NCI-H2107 (cell line): ENCODE measurements at places on chromosomes 1 and 21.

GRCh38 chr21:35142036-35142815 lies 93.1 kb upstream of the RUNX1 start:
- DNase-seq = no peak

DNA sequence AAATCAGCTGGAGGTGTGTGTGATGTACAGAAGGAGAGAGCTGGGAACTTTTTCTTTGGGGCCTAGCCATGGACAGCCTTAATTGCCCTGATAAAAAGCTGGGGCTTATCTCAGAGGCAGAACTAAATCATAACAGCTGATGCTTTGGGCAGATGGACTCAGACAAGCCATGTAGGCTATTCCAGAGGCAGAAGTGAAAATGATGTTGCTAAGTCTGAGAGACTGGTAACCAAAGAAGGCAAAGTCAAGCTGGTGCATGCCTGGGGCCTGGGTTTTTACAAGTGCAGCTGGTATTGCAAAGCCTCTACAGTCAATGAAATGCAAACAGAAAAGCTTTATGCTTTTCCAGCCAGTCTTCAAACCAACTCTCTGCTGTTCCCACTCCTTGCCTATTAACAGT lies 39.0 kb upstream of the LMX1A start:
- no peak for DNase-seq

DNA sequence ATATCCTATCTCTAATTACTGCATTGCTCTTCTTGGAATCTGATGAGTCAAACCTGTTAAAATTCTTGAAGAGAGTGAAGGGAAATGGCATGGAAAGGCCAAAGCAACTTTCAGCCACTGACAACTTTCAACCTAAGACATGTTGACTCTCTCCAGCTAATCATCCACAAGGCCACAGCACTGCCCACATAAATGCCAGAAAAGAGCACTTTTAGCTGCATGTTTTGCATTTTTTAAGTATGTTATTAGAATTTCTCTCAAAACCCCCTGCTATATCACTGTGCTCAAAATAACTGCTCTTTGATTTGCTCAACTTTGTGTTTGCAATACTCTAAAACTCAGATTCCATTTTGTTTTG lies 352.5 kb downstream of the ADGRL2 start:
- no peak for DNase-seq

DNA sequence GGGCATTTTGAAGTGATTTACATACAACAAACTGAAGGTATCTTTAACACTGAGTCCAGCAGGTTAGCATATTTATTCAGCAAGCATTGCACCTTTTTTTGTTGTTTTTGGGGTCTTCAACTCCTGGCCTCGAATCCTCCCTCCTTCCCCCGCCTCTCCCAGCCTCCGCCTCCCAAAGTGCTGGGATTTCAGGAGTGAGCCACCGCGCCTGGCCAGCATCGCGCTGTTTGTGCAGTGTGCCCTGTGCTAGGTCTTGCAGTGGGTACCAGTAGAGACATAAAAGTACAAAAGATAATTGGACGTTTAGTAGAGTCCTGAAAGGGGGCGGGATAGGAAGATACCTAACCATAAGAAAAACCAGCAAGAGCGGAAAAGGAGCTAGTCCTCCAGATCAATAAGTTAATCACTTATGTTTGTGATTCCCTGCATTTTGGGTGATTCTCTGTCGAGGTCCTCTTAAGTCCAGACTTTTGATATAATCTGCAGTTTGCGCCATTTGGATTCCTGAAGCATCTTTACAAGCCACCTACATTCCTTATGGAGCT lies 111.8 kb downstream of the OSBPL9 start:
- no peak for DNase-seq

GRCh38 chr21:44666401-44667320 lies at the start of gene KRTAP12-2:
Gene KRTAP12-2, minus strand, starts transcription at chr21:44666927. Its CDS starts 41 bp downstream, at chr21:44666886.
- no peak for DNase-seq

- peak; percentile 79 for DNase-seq
These were observed 7.2 kb upstream of the SEMA4A start for GRCh38 chr1:156146020-156146768.

- DNase-seq = no peak
These were observed 166.0 kb upstream of the C8B start for GRCh38 chr1:57131701-57132394.

- DNase-seq = no peak
These were observed 91.4 kb downstream of the LYST start for GRCh38 chr1:235775246-235775860.

DNA sequence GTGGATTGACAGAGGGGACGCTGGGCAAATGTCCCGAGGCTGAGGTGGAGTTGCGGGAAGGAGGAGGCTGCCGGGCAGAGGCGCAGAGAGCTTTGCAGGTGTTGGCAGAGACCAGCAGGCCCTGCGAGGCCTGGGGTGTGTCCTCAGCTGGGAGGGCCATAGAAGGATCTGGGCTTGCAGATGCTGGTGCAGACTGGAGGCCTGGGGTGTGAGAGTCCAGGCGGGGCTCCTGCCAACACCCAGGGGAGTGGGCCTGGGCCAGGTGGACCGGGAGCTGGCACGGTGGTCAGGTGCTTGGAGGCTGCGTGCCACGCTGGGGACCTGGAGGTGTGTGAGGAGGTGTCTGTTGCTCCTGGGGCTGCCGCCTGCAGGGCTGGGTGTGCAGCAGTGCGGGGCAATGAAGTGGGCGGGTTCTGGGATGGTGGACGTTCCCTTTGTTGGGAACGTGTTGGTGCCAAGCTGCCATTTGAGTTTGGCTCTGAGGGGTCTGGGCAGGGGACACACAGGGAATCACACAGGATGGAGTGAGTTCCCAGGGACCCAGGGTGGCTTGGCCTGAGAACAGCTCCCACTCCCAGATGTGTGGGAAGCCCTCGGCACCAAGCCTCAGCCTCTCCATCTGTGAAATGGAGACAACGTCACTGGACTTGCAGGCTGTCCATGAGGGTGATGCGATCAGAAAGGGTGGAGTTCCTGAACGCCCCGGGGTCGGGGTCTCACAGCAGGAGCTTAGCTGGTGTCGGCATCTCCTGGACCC lies 39.9 kb upstream of the POFUT2 start:
- no peak for DNase-seq

- DNase-seq = no peak
These were observed 7.2 kb upstream of the ETV3L start for GRCh38 chr1:157106813-157107189.

DNA sequence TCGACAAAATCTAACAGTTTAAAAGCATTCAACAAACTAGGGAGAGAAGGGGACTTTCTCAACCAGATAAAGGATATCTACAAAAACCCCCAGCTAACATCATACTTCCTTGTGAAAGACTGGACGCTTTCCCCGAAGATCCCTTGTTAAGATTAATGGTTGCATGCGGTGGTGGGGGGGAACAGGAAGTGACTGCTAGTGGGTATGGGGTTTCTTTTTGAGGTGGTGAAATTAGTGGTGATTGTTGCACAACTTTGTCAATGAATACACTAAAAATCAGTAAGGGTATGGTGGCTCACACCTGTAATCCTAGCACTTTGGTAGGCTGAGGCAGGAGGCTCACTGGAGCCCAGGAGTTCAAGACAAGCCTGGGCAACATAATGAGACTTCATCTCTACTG lies 26.9 kb upstream of the EYA3 start:
- DNase-seq = no peak

DNA sequence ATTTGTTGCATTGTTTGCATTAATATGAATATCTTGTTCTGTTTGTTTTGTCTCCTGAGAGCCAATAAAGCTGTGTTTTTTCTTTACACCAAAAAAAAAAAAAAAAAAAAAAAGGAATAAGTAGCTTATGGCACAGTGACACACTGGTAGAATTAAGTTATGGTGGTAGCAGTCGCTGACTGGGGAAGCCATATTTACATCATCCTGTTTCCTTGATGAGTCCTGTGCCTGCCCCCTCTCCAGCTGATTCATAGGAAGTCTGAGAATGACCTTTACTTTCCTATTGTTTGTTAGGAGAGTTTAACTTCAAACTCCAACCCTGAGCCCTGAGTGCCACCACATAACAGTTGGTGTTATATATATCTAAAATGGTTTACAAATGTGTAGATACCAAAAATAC lies 62.2 kb downstream of the OBSCN start:
- DNase-seq = no peak

- no peak for DNase-seq
These were observed 316.0 kb downstream of the VAV3 start for GRCh38 chr1:107649023-107649422.

- DNase-seq = no peak
These were observed 36.9 kb downstream of the GDAP2 start for GRCh38 chr1:117892512-117892911.

- no peak for DNase-seq
These were observed 49.9 kb upstream of the TMPRSS2 start for GRCh38 chr21:41557884-41558283.

DNA sequence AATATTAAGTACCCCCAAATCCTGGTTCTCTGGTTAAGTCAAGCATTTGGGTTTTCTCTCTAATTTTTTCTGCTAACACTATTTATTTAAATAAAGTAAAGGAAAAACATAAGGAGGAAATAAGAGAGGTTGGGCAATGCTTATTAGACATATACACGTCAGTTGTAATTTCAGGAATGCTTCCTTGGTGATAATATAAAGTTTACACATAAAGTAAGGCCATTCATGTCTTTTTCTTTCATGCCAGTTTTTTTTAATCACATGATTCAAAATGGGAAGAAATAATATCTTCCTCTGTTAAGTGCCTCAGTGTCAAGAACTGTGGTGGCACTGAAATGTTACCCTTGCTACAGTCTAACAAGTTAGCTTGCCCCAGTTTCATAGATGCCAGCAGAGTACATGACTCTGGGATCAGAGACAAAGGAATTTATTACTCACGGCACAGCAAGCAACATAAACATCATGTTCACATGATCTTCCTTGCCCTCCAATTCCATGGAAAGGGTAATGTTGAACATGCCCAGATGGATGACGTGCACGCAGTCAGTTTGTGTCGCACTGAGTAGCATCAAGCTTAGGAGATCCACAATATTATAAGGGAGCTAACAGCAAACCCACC lies 184.9 kb downstream of the PLA2G4A start:
- no peak for DNase-seq

DNA sequence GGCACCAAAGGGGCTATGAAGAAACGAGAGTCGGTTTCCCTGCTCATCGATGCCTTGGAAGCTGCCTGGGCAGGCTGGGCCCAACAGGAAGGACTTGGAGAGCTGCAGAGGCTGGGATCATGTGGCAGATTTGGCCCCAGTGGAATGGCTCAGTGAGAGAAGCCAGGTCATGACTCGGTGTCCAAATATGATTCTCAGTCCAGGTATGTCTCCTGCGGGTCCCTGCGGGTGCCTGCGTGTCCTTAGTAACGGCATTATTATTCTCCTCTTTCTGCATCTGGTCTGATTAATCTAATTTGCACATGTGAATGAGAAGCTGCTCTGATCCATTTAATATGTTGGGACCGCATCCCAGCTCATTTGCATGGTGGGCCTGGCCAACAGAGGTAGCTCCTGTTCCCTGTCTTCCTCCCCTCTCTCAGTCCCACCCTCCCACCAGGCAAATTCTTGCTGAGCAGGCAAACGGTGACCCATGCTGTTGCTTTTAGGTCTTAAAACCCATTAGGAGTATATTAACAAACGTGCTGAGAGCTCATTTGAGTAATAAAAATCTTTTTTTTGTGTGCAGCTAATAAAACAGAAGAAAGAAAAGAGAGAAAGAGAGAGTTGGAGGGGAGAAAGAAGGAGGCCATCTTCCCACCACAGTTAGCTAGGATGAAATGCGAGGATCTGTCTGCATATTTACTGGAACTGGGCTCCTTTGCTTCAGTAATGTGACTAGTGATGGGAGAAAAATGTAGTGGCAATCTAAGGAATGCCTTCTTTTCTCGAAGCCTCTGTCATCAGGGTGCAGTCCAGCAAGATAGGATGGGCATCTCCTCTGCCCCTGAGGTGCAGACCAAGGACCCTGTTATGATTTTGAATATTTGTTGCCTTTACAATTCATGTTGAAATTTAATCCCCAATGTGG lies 133.5 kb downstream of the HMGB4 start:
- no peak for DNase-seq

DNA sequence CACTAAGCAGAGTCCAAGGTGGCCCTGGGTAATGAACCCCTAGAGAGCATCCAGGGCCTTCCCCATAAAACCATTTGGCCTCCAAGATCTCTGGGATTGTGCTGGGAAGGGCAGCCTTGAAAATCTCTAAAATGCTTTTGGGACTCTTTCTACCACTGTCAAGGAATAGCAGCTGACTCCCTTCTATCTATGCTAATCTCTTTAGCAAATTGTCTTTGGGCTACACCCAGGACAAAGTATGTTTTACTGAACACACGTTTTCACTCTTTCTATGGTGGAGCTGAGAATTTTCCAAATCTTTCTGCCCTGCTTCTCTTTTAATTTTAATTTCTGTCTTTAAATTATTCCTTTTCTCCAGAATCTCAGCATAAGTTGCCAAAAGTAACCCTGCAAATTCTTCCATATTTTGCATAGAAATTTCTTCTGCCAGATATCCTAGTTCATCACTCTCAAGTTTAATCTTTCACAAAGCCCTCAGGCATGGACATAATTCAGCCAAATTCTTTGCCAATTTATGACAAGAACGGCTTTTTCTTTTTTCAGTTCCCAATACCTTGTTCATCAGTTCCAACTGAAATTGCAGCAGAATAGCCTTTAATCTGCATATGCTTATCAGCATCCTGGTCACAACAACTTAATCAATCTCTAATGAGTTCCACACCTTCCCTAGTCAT lies 687.0 kb upstream of the ADGRL4 start:
- DNase-seq = no peak

DNA sequence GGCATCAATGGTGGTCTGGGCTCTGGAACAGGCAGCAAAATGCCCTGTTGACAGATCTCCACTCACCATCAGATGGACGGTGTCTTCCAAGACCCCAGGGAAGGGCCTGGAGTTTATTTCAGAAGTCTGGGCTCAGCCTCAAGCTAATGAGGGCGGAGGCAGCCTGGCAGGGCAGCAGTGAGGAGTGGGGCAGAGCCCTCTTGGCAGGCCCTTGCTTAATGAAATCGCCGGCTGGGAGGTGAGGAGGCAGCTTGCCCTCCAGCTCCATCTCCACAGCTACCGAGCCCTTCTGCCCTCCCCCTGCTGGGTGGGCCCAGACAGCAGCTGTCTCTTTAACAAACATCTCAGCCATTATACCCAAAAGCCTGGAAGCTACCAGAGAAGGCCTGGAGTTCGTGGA lies 22.0 kb upstream of the GRIK3 start:
- DNase-seq = no peak

DNA sequence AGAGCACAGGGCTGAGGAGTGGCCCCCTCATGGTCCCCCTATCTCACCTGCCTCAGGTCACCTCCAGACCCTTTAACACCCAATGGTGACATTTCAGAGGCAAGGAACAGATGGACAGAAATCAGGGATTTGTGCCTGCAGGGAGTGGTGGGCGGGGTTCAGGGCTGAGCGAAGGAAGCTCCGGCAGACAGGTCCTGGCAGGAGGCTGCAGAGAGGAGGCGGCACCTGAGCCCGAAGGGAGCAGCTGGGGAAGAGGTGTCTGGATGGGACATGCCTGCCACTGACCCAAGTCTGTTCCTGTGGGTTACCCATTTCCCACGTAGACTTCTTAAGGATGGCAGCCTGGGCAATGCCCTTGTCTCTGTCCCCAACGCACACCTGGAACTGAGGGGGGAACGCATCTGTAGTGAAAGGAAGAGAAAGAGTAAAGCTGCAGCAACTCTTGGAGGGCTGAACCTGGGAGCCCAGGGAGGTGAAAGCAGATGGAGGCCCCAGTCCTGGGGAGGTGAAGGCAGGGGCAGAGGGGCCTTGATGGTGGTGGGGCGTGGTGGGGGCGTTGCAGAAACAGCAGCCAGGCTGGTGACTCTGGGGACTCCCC lies 61.6 kb upstream of the ADARB1 start:
- no peak for DNase-seq
